Fibroblast of lung (primary cell): ENCODE measurements at places on chromosomes 16 and 17. TPM values are rescaled to one million over a fixed set of nuclear protein-coding genes. Genes with fewer than 3 reads are reported as not detected.

GRCh38 chr17:82870091-82870491 lies 30.3 kb upstream of the ZNF750 start:
- H3K27me3 ChIP-seq, result no peaks in the 10 kb centered on the region
- H3K4me1 ChIP-seq, result peaks cover 11% of the 10 kb centered on the region
- no peak for DNase-seq
- H3K36me3 ChIP-seq, result peaks cover 4% of the 10 kb centered on the region
- no peak overlapping the region for H3K27ac ChIP-seq

GRCh38 chr17:48484850-48485249 lies 46.0 kb downstream of the HOXB1 start:
- no peaks in the 10 kb centered on the region for H3K27me3 ChIP-seq
- peak; percentile 91 for DNase-seq
- H3K36me3 ChIP-seq, result no peaks in the 10 kb centered on the region
- no peak overlapping the region for H3K4me3 ChIP-seq
- peak overlapping the region; percentile 96 for H3K27ac ChIP-seq

The TXNDC17 gene
- 75.2 and 87.5 TPM in 2 replicates for total RNA-seq

DNA sequence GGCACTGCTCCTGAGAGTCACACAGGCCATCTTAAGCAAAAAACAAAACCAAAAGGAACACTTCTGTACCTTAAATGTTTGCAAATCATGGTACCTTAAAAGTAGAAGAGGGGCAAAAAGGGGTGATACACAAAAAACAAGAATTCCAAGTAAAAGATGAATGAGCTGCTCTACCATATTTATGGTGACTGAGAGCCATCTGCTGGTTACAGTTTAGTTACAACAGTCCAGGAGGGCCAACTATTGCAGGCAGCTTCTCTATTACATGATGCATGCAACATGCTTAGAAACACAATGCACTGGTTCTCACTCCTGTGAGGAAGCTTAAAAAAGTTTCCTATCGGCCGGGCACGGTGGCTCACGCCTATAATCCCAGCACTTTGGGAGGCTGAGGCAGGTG lies 53.5 kb downstream of the STX8 start:
- no peaks in the 10 kb centered on the region for H3K4me1 ChIP-seq
- no peaks in the 10 kb centered on the region for H3K27me3 ChIP-seq
- H3K27ac ChIP-seq, result no peak overlapping the region
- H3K4me3 ChIP-seq, result no peak overlapping the region
- H3K36me3 ChIP-seq, result no peaks in the 10 kb centered on the region
- peak; percentile 53 for DNase-seq

GRCh38 chr17:17027442-17028058 lies 14.7 kb upstream of the MPRIP start:
- H3K4me3 ChIP-seq, result no peak overlapping the region
- no peak for DNase-seq
- peaks cover 3% of the 10 kb centered on the region for H3K27me3 ChIP-seq
- no peak overlapping the region for H3K27ac ChIP-seq
- H3K36me3 ChIP-seq, result no peaks in the 10 kb centered on the region
- H3K4me1 ChIP-seq, result peaks cover 9% of the 10 kb centered on the region

- H3K27ac ChIP-seq, result no peak overlapping the region
- H3K4me3 ChIP-seq, result no peak overlapping the region
- no peaks in the 10 kb centered on the region for H3K4me1 ChIP-seq
- no peak for DNase-seq
- H3K27me3 ChIP-seq, result peaks cover 41% of the 10 kb centered on the region
Measured at GRCh38 chr16:88541831-88542616, 28.2 kb upstream of the ZC3H18 start.

GRCh38 chr17:38873640-38874380 lies 4.0 kb downstream of the LASP1 start:
- H3K36me3 ChIP-seq, result peaks cover 15% of the 10 kb centered on the region
- H3K4me3 ChIP-seq, result peak overlapping the region; percentile 86
- DNase-seq, result no peak

The TEKT5 gene
- 0.26 TPM in 1 of 2 replicates, not detected in the other for total RNA-seq

The ARHGDIG gene
- total RNA-seq, result 0.77 and 1.3 TPM in 2 replicates

The SLC47A2 gene
- not detected in 2 replicates for total RNA-seq

The SLFN13 gene
- total RNA-seq, result 2.0 and 2.1 TPM in 2 replicates

The KRT32 gene
- total RNA-seq, result under 0.01 TPM in 2 replicates

GRCh38 chr17:42246515-42246914 lies 29.7 kb downstream of the STAT5B start:
- H3K36me3 ChIP-seq, result no peaks in the 10 kb centered on the region
- no peak overlapping the region for H3K27ac ChIP-seq
- H3K4me1 ChIP-seq, result peaks cover 9% of the 10 kb centered on the region

GRCh38 chr16:19389246-19389645 lies 28.4 kb upstream of the TMC5 start:
- H3K27ac ChIP-seq, result no peak overlapping the region
- H3K4me3 ChIP-seq, result no peak overlapping the region
- no peaks in the 10 kb centered on the region for H3K27me3 ChIP-seq

DNA sequence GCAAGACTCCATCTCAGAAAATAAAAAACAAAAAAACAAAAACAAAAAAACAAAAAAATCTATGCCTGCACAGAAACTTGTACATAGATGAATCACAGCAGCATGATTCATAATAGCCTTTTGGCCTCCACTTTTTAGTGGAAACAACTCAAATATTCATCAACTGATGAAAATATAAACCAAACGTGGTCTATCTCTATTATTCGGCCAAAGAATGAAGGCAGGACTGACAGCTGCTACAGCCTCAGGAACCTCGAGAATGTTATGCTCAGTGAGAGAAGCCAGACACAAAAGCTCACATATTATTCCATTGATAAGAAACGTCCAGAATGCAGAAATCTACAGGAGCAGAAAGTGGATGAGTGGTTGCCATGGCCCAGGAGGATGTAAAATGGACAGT lies 19.8 kb downstream of the PPL start:
- no peak overlapping the region for H3K4me3 ChIP-seq
- H3K4me1 ChIP-seq, result peaks cover 16% of the 10 kb centered on the region
- H3K36me3 ChIP-seq, result no peaks in the 10 kb centered on the region
- peak; percentile 76 for DNase-seq

The SLFN14 gene
- total RNA-seq, result not detected in 2 replicates

- peaks cover 15% of the 10 kb centered on the region for H3K36me3 ChIP-seq
- peak overlapping the region; percentile 17 for H3K27ac ChIP-seq
- H3K27me3 ChIP-seq, result no peaks in the 10 kb centered on the region
- no peak overlapping the region for H3K4me3 ChIP-seq
Measured at GRCh38 chr17:36525113-36525512, 9.6 kb downstream of the MYO19 start.

DNA sequence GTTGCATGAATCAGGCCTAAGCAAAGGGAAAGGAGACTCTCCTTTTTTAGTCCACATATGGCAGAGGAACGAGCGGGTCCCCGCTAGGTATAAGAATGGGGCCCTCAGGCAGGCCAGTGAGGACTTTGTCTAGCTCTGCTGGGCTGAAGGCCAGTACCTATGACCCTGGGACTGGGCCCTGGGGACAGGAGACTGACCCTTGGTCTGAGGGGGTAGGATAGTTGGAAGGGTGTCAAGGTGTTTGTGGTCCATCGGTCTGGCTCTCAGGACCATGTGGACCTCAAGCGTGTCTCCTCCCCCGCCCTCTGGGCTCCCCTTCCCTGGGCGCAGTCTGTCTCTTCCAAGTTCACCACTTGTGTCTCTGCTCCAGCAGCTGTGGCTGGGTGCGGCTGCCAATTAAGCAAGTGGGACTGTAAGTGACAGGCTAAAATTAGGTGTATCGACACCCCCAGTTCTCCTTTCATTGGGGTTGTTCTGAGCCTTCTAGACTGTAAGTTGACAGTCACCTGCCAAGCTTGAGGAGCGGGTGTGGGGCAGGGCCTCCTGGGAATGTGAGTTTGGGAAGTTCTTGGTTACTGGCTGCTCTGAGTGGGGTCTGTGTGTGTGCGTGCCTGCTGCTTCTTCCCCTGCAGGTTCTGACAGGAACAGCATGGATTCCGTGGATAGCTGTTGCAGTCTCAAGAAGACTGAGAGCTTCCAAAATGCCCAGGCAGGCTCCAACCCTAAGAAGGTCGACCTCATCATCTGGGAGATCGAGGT lies 24.5 kb downstream of the AKAP1 start:
- H3K4me1 ChIP-seq, result no peaks in the 10 kb centered on the region
- no peaks in the 10 kb centered on the region for H3K27me3 ChIP-seq
- no peak overlapping the region for H3K27ac ChIP-seq
- no peak overlapping the region for H3K4me3 ChIP-seq
- peaks cover 2% of the 10 kb centered on the region for H3K36me3 ChIP-seq

The C16orf46 gene
- 0.51 TPM in 1 of 2 replicates, not detected in the other for total RNA-seq

The KRTAP4-1 gene
- total RNA-seq, result not detected in 2 replicates

- no peaks in the 10 kb centered on the region for H3K4me1 ChIP-seq
- H3K36me3 ChIP-seq, result no peaks in the 10 kb centered on the region
- DNase-seq, result no peak
Measured at GRCh38 chr16:52573365-52574299, 26.7 kb upstream of the TOX3 start.

The RAMP2 gene
- total RNA-seq, result 0.17 and 0.26 TPM in 2 replicates

- no peaks in the 10 kb centered on the region for H3K27me3 ChIP-seq
- H3K27ac ChIP-seq, result no peak overlapping the region
- H3K36me3 ChIP-seq, result no peaks in the 10 kb centered on the region
- H3K4me3 ChIP-seq, result no peak overlapping the region
Measured at GRCh38 chr16:59719121-59719520, 985.0 kb upstream of the GOT2 start.

The PRCD gene
- 4.1 and 4.3 TPM in 2 replicates for total RNA-seq

DNA sequence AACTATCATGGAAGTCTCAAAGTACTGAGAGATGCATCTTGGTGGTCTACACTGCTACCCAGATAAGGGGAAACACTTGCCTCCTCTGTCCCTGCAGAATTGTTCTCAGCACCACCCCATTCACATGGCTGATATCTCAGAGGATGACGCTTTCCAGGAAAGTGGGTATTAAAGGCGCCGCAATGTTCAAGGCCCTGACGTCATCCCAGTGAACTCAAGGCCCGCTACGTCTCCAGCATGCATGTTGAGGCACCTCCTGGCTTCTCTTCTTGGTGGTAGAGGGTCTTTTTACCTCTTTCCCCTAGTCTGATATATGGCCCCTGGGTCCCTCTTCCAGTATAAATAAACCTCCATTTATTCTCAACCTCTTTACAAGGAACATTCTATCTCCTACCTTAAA lies 1.0 kb downstream of the OR1A1 start:
- H3K27me3 ChIP-seq, result no peaks in the 10 kb centered on the region
- no peak for DNase-seq
- no peaks in the 10 kb centered on the region for H3K4me1 ChIP-seq
- H3K27ac ChIP-seq, result no peak overlapping the region
- no peak overlapping the region for H3K4me3 ChIP-seq
- H3K36me3 ChIP-seq, result no peaks in the 10 kb centered on the region

- H3K27me3 ChIP-seq, result no peaks in the 10 kb centered on the region
- no peak overlapping the region for H3K4me3 ChIP-seq
- peaks cover 36% of the 10 kb centered on the region for H3K4me1 ChIP-seq
- H3K36me3 ChIP-seq, result no peaks in the 10 kb centered on the region
- DNase-seq, result peak; percentile 92
- peak overlapping the region; percentile 80 for H3K27ac ChIP-seq
Measured at GRCh38 chr16:28193530-28194423, 18.0 kb downstream of the XPO6 start.

DNA sequence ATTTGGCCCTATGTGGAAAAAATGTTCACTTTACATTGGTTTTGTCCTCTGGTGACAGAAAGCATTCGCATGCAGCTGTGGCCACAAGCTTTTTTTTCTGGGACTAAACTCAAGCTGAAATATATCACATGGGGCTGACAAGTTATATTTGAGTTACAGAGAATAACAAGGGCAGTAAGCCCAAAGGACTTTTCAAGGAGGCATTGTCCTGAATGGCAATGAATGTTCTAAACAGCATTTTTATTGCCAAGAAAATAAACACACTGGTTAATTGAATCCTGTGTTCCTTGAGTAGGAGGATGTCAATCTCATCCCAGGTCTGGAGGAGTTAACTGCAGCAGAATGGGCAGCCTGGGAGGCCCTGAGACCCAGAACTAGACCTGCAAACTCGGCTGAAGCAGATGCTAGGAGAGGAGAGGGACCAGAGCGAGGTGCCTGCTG lies 114.5 kb downstream of the COPRS start:
- DNase-seq, result peak; percentile 27
- H3K36me3 ChIP-seq, result no peaks in the 10 kb centered on the region
- H3K27ac ChIP-seq, result no peak overlapping the region

DNA sequence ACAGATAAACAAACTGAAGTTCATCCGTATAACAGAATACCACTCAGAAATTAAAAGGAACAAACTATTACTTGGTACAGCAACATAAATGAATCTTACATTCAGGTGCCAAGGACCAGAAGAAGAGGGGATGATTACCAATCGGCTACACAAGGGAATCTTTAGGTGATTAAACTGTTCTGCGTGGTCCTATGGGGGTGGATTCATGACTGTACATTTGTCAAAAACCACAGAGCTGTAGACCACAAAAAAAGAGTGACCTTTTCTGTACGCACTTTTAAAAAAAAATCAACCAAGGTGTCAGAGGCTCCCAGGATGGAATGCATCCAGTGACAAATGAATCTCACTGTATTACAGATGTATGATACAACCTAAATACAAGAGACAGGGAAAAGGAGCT lies 110.8 kb downstream of the CDYL2 start:
- H3K4me1 ChIP-seq, result no peaks in the 10 kb centered on the region
- no peaks in the 10 kb centered on the region for H3K36me3 ChIP-seq
- no peaks in the 10 kb centered on the region for H3K27me3 ChIP-seq
- DNase-seq, result peak; percentile 75
- no peak overlapping the region for H3K4me3 ChIP-seq
- no peak overlapping the region for H3K27ac ChIP-seq

GRCh38 chr17:5254903-5255521 lies 20.4 kb upstream of the SCIMP start:
- no peak overlapping the region for H3K4me3 ChIP-seq
- no peaks in the 10 kb centered on the region for H3K36me3 ChIP-seq
- H3K4me1 ChIP-seq, result no peaks in the 10 kb centered on the region
- DNase-seq, result no peak
- no peak overlapping the region for H3K27ac ChIP-seq

- DNase-seq, result no peak
- no peak overlapping the region for H3K27ac ChIP-seq
- H3K27me3 ChIP-seq, result no peaks in the 10 kb centered on the region
- no peak overlapping the region for H3K4me3 ChIP-seq
- peaks cover 17% of the 10 kb centered on the region for H3K36me3 ChIP-seq
Measured at GRCh38 chr17:78069695-78070094, 58.9 kb downstream of the TMC6 start.

GRCh38 chr17:41627316-41628072 lies 3.1 kb upstream of the KRT17 start:
- no peaks in the 10 kb centered on the region for H3K4me1 ChIP-seq
- H3K27me3 ChIP-seq, result peaks cover 5% of the 10 kb centered on the region
- no peak overlapping the region for H3K27ac ChIP-seq
- no peak for DNase-seq

- no peaks in the 10 kb centered on the region for H3K4me1 ChIP-seq
- H3K4me3 ChIP-seq, result no peak overlapping the region
- no peak overlapping the region for H3K27ac ChIP-seq
- DNase-seq, result no peak
- H3K36me3 ChIP-seq, result no peaks in the 10 kb centered on the region
Measured at GRCh38 chr17:5895276-5895675, 174.9 kb upstream of the WSCD1 start.

DNA sequence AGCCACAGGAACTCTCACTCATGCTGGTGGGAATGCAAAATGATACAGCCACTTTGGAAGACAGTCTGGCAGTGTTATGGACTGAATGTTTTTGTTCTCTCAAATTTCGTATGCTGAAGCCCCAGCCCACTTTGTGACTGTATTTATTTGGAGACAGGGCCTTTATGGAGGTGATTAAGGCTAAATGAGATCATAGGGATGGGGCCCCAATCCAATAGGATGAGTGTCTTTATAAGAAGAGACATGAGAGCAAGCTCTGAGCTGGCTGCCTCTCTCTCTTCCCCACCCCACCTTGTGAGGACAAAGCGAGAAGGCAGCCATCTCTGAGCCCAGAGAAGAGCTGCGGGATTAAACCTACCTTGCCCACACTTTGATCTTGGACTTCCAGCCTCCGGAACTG lies 21.9 kb upstream of the RAI1 start:
- H3K27me3 ChIP-seq, result peaks cover 2% of the 10 kb centered on the region
- H3K4me1 ChIP-seq, result peaks cover 8% of the 10 kb centered on the region
- no peaks in the 10 kb centered on the region for H3K36me3 ChIP-seq
- H3K27ac ChIP-seq, result no peak overlapping the region
- no peak overlapping the region for H3K4me3 ChIP-seq
- no peak for DNase-seq
